ENCODE measurements at places on chromosomes 3 and 15.
A peak's percentile ranks its signal among the peaks of the same experiment; 100 is the strongest.

- DNase-seq = no peak
Measured at GRCh38 chr15:37375519-37375918, 275.2 kb upstream of the MEIS2 start.

DNA sequence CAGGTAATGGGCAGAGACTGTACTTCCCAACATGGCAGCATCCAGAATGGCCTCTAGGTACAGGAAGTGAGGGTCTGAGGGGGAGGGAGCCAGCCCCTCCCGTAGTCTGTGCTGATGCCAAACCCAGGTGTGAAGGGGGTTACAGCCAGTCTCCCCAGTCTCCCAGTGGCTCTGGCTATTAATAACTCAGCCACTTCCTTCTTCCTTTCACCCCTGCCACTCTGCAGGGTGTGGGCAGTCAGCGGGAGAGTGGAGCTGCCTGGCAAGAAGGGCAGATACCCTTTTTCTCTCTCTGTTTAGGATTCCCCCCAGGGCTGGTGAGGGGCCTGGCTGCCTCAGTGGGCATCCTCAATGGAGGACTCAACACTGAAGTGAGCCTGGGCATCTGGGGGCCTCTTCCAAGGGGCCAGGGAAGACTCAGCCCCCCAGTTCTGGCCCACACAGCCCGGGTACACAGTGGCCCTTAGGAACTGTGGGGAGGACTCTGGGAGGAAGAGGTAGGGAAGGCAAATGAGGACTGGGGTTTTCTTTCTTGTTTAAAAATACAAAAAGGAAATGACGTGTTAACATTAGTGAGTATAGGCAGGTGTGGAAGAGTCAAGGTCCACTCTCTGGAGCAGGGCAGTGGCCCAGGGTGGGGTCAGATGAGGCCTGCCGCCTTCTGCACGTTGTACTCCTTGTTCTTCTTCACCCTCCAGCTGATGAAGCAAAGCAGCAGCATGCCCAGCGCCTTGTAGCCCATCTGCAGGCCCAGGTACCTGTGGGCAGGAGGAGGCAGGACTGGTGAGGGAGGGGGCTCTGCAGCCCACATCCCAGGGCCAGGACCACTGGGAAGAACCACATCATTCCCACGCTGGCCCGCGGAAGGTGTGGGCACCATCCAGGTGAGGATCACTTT, 38.6 kb upstream of the RAB6B start:
- DNase-seq = no peak

- DNase-seq = no peak
Measured at GRCh38 chr3:52472239-52473000, 17.0 kb downstream of the NISCH start.

GRCh38 chr3:68504201-68504600, 428.1 kb downstream of the TAFA4 start:
- no peak for DNase-seq

DNA sequence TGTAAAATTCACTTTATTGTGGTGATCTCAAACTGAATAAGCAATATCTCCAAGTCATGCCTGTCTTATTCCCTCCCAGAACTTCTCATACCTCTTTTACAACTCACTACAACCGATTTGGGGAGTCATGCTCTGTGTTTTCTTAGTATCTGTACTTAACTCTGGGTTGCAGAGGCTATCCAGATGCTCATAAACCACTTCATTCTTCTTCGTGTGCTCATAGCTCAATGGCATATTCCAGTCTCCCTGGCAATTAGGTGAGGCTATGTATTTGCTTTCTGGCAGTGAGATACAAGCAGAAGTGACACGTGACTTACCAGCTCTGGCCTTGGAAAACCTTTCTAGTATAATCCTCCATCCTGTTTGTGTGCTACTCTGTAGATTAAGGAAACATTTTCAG, 360.9 kb downstream of the ZNF385D start:
- peak; percentile 72 for DNase-seq

GRCh38 chr3:12948371-12948770, 107.0 kb upstream of the RPL32 start:
- peak; percentile 36 for DNase-seq

DNA sequence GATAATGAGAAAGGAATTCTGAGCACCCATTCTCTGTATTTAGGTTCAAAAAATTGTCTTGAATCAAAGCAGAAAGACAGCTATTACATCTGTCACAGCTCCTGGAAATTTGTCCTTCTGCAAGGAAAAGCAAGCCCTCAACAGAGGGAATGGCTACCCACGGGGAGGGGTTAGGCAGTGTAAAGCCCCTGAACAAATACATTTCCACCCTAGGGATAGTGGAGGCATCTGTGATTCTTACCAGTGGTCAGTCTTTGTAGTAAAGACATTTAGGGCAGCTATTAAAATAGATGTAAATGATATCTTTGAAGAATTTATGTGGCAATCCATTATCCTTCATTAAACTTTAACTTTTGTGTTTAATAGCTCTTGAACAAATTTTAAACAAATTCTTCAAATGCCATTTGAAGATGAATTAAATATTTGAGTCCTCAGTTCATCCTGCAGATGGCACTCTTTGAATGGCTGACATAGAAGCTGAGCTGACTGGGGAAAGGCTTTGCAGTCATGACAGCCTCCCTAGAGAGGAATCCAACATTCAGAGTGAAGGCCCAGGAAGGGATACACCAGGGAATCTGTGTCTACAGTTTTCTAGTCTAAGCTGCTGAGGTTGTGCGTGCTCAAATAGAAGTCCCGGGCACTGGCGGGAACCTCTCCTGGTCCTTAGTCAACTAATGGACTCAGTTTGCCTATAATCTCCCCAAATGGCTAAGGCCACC, 359.7 kb upstream of the ROPN1 start:
- peak; percentile 66 for DNase-seq

DNA sequence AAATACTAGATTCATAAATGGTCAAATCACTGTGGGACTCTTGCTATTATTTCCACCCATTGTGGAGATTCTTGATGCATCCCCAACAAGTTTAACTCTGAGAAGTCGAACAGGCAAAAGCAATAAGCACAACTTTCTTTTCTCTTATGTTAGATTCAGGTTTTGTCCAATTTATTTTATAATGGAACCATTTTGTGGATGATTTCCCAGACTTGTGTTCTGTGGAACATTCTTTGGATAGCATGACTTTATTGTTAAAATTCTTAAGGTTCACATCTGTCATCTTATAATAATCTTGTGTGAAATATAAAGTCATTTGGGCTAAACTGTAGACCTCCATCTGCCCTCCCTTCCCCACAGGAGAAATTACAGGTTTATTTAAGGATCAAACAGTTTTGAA, 213.7 kb downstream of the LPP start:
- no peak for DNase-seq

DNA sequence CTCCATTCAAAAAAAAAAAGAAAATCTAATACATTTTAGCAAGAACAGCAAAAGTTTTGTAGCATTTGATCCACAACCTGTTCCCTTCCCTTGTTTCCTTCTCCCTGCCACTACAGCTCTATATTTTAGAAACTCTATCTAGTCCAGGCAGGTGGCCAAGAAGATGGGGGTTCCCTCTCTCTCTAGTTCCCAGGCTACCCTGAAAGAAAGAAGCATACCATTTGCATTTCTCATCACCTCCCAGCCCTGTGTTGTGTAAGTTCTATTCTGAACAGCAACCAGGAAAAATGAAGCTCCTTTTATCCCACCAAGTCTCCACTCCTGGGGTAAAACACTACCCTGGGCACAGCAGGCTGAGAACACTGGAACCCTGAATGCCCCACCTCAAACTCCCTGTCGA, 100.0 kb downstream of the PCCB start:
- peak; percentile 92 for DNase-seq

GRCh38 chr3:38580450-38581382, 68.8 kb downstream of the SCN5A start:
- DNase-seq = no peak

DNA sequence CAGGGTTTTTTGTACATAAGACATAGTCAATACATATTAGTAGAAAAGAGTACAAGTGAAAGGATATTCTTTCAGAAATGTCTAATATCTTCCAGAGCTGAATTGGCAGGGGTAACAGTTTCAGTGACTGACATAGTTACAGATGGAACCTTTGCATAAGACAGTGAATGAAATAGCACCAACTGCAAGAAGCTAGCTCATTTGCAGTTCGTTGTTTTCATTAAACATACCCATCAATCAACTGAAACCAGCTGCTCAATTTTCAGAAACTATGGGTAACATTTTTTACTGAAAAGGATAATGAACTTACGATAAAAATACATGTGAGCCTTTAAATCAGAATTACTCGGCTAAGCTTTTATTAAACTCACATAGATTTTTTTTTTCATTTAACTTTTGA, 93.9 kb upstream of the EPHA3 start:
- no peak for DNase-seq

DNA sequence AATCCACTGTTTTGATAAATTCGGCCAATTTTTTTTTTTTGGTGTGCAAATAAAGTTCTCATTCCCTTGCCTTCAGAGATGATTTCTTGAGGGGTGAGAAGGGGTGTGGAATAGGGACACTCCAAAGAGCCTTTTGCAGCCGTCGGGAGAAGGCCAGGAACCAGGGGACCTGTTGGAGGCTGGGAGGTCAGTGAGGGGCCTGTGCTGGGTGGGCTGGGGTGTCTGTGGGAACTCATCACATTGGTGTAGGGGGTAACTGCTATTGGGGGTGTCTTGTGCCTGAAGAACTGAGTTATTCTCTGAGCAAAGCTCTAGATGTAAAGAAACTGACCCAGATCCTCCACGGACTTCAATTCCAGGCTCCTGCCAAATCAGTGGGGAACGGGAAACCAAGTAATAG, 13.5 kb upstream of the SKIC8 start:
- DNase-seq = no peak

DNA sequence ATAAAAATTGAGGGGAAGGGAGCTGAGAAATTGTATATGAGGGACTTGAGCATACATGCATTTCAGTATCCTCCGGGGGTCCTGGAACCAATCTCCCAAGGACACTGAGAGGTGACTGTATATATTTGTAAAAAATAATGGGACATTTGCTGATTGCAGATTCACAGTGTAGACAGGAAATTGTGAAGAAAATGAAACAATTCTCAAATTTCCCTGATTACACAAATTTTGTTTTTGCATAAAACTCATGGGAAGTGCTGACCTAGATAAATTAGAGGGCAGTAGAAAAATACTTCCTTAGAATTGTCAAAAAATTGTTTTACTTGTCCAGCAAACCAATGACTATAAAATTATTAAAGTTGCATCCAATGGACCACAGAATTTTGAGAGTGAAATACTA, 64.0 kb downstream of the IFT57 start:
- DNase-seq = no peak

DNA sequence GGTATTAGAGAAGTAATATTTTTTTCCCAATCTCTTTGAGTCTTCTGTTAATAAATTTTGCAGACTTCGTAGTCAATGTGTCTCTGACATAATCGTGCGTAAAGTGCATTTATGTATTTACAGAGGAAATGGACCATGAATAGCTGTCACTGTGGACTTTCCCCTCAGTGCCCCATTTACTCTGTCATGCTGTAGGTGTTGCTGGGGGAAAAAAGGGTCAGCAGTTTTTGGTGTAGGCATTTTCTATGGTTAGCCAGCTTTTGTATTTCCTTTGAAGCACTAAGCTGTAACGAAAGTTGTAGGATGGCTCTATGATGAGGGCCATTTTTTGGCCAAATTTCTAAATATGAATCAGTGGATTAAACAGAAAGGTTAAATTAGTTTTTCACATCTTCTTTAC, 598.4 kb downstream of the FGF12 start:
- no peak for DNase-seq

GRCh38 chr3:187101184-187102072, 37.9 kb downstream of the RPL39L start:
- peak; percentile 81 for DNase-seq

GRCh38 chr3:28012830-28013229, 228.6 kb upstream of the CMC1 start:
- DNase-seq = no peak

- no peak for DNase-seq
Measured at GRCh38 chr3:49277383-49277775, 347 bp upstream of the C3orf62 start.

GRCh38 chr15:45855210-45855906, 220.5 kb downstream of the SQOR start:
- DNase-seq = no peak

DNA sequence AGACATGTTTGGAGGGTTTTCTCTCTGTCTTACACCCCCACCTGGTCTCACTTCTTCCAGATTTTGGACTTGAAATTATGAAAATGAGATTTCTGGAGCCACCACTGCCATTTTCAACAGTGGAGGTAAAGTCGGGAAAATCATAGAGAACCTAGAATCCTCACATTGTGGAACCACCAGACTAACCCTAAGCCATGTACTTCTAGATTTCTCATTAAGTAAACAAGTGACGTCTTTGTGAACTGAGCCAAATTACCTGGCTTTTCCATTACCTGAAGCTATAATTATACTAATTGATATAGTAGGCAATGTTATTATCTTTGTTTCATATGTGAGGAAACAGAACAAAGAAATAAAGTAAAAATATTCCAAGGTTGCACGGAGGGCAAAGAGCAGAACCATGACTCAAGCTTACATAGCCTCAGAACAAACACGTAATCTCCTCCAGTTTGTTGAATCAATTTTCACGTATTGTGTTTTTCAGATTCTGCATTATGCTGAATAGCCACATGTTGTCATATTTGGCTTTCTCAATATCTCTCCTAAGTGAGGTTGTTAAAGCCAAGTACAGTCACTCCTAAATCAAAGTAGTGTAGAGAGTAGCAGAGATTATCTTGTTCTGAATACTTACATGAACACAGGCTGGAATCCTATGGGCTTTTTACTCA, 101.3 kb upstream of the CMC1 start:
- DNase-seq = no peak

DNA sequence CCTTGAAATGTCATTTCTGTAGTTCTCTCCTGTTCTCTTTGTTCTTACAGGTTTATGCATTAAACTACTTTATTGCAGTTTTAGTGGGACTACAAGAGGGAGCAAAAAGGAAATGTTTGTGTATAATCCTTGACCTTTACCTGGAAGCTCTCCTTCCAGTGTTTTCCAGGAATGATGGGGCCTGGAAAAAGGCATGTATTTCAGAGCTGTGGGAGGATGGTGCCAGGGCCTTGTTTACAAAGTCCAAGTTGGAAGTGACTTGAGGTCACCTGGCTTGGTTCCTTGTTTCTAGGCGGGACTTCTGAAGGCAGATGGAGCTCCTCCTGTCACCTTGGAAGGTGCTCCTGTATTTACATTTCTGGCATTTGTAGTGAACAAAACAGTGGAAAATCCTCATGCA, 15.1 kb downstream of the ACVR2B start:
- no peak for DNase-seq

DNA sequence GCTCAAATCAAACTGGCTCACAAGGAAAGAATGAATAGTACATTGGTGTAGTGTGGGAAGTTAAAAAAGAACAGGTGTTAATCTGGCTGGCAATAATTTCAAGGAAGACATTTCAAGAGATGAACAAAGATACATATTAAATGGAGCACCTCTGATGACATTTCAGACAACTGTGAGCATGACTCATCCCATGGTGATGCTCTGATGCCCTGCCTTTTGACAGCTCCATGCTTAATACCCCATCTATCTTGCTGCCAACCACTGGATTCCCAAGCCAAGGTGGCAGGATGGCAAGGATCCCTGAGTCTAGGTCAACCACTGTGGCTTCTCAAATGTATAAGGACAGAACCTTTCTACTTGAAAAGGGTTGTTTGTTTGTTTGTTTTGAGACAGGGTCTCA, 29.3 kb downstream of the LRRC2 start:
- DNase-seq = no peak

GRCh38 chr3:168933614-168934013, 729.9 kb downstream of the MECOM start:
- DNase-seq = peak; percentile 87

GRCh38 chr3:127454051-127454450, 136.5 kb downstream of the TPRA1 start:
- no peak for DNase-seq

GRCh38 chr15:66138096-66138783, 115.3 kb downstream of the MEGF11 start:
- no peak for DNase-seq

GRCh38 chr15:40330368-40330836, 6.9 kb downstream of the INAFM2 start:
- DNase-seq = no peak

Measured in astrocyte of the spinal cord (primary cell).